ENCODE measurements at places on chromosomes 12 and 14. TPM values are rescaled to one million over a fixed set of nuclear protein-coding genes. Genes with fewer than 3 reads are reported as not detected.

DNA sequence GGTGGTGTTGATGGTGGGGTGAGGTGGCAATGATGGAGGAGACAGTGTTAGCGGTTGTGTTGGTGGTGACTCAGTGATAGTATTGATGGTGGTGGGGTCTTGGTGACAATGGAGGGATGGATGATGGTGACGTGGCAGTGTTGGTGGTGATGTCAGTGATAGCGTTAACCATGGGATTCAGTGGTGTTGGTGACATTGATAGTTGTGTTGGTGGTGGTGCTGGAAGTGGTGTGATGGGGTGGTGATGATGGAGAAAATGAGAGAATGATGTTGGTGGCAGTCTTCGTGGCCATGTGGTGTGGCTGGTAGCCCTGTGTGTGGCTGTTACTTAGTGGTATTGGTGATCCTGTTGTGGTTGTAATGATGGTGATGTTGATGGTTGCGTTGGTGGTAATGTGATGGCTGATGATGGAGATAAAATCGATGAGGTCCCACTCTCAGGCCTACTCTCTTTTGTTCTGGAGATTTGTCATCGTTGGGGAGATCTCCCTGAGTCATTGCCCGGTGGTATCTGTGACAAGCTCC, 2.6 kb downstream of the DTX1 start:
- no peaks in the 10 kb centered on the region for H3K36me3 ChIP-seq
- H3K27ac ChIP-seq, result no peak overlapping the region
- H3K27me3 ChIP-seq, result peaks cover 7% of the 10 kb centered on the region

Gene RERG
- 57.0 TPM for total RNA-seq

DNA sequence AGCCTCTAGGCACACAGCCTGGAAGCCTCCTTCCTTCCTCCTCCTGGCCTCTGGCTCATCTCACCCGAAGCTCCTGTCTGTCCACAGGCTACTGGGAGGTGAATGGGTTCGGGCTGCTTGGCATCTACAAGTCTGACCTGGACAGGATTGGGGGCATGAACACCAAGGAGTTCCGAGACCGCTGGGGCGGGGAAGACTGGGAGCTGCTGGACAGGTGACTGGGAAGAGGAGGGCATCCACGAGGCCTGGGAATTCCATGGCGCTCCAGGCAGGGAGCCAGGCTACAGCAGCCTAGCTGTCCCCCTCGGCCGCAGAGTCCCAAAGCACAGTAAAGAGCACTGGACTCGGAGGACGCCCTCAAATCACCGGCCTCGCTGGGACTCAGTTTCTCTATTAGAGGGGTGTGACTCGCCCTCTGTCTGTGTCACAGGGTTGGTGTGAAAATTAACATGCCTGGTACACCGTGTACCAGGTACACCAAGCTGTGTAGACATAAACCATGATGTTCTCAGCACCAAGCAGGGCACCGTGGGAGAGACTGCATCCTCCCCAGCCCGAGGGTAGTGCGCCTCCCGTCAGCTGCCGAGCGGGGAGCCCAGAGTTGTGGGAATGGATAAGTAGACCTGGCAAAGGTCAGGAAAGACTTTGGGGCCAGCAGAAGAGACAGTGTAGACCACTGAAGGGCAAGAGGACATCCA, 99.6 kb downstream of the B4GALNT3 start:
- DNase-seq, result no peak
- H3K36me3 ChIP-seq, result no peaks in the 10 kb centered on the region
- H3K27me3 ChIP-seq, result peaks cover 10% of the 10 kb centered on the region
- H3K27ac ChIP-seq, result no peak overlapping the region

- H3K27ac ChIP-seq, result no peak overlapping the region
- H3K27me3 ChIP-seq, result no peaks in the 10 kb centered on the region
- no peaks in the 10 kb centered on the region for H3K4me1 ChIP-seq
- H3K36me3 ChIP-seq, result no peaks in the 10 kb centered on the region
Observed at GRCh38 chr12:31203261-31203660, 122.7 kb downstream of the SINHCAF start.

Gene JPH4
- 3.9 TPM for total RNA-seq

- H3K4me1 ChIP-seq, result no peaks in the 10 kb centered on the region
- no peak overlapping the region for H3K27ac ChIP-seq
- H3K4me3 ChIP-seq, result no peak overlapping the region
- H3K36me3 ChIP-seq, result no peaks in the 10 kb centered on the region
- no peak for DNase-seq
- H3K27me3 ChIP-seq, result no peaks in the 10 kb centered on the region
Observed at GRCh38 chr12:102417055-102417454, 63.3 kb downstream of the IGF1 start.

Gene PPFIA2
- total RNA-seq, result 0.34 TPM

GRCh38 chr12:109722721-109723094, 9.1 kb downstream of the FAM222A start:
- no peaks in the 10 kb centered on the region for H3K36me3 ChIP-seq
- H3K4me3 ChIP-seq, result no peak overlapping the region
- peaks cover 12% of the 10 kb centered on the region for H3K4me1 ChIP-seq
- H3K27me3 ChIP-seq, result peaks cover 15% of the 10 kb centered on the region
- DNase-seq, result no peak

- no peaks in the 10 kb centered on the region for H3K27me3 ChIP-seq
- no peaks in the 10 kb centered on the region for H3K4me1 ChIP-seq
- peak overlapping the region; percentile 28 for H3K4me3 ChIP-seq
- DNase-seq, result no peak
- peak overlapping the region; percentile 73 for H3K27ac ChIP-seq
Observed at GRCh38 chr12:68236421-68237059, 10.9 kb upstream of the IL26 start.

Gene TRMT61A
- total RNA-seq, result 9.3 TPM

Gene ACSM4
- not detected for total RNA-seq

Gene OTX2
- total RNA-seq, result not detected

Gene HSPB8
- 69.7 TPM for total RNA-seq

Gene ZC3H10
- 13.6 TPM for total RNA-seq

DNA sequence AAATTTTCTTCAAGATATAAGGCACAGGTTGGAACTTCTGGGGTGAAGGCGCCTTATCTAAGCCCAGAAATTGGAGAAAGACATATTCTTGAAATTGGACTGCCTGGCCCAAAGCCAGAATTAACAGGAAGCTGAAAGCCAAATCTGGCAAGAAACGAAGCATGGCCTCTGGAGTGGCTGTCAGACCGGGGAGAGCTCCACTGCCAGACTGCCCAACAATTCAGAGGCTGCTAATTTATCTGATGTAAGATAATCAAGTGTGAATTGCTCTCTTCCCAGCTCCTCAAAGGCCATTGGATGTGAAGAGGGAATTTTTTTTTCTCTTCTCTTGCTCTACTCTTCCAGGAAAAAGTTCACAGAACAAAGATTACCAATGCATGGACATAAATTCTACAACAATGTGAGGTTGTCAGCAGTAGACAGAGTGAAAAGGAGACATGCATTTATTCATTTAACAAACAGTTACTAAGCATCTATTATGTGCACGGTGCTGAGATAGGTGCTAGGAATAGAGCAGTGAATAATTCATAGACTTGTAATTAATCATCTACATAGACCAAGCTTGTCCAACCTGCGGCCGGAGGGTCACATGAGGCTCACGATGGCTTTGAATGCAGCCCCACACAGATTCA, at the start of gene GDF3:
Gene GDF3 (minus strand): TSS at position 210 of the 632 bp plus-strand sequence. CDS start 47 bp downstream, at position 163.
- H3K4me1 ChIP-seq, result peaks cover 17% of the 10 kb centered on the region
- no peak within 1 kb of the TSS for H3K4me3 ChIP-seq
- H3K36me3 ChIP-seq, result no peaks in the 10 kb centered on the region

All from spleen (tissue), 13 donors.